ENCODE measurements at places on chromosomes 13 and 19.
A peak's percentile ranks its signal among the peaks of the same experiment; 100 is the strongest.

GRCh38 chr13:46726347-46726746 is 70.6 kb downstream of the ESD start:
- no peak for DNase-seq

DNA sequence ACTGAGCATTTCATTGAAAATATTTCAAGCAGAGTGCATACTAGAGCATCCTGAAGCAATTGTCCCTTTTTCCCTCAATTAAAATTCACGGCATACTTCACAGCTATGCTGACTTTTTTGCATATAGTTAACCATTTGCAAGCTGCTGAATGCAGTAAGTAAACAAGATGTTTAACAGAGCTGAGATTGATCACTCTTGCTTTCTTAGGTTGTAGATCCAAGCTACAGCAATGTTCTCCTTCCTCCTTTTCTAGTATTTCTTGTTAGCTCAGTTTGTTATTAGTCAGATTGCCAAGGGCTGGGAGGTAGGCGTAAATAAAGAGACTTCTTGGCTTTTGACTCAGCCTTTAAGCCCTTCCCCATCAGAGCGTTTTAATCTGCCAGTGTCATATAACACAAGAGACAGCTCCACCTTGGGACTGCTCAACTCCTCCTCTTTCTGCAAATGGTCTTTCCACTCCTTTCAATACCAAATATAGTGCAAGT is at the start of gene SLITRK6:
TSS of gene SLITRK6 (minus strand) at position 323 of the 486 bp plus-strand sequence. CDS start 2,911 bp downstream, outside the sequence.
- peak; percentile 84 for DNase-seq

DNA sequence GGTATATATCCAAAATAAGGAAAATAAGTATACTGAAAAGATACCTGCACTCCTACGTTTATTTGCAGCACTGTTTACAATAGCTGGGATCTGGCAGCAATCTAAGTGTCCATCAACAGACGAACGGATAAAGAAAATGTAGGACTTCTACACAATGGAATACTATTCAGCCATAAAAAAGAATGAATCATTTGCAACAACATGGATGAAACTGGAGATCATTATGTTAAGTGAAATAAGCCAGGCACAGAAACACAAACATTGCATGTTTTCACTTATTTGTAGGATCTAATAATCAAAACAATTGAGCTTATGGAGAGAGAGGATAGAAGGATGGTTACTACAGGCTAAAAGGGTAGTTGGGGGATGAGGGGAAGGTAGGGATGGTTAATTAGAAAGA is 494.0 kb downstream of the UQCRFS1 start:
- DNase-seq = no peak

GRCh38 chr13:78420814-78421213 is 182.5 kb downstream of the POU4F1 start:
- DNase-seq = no peak

DNA sequence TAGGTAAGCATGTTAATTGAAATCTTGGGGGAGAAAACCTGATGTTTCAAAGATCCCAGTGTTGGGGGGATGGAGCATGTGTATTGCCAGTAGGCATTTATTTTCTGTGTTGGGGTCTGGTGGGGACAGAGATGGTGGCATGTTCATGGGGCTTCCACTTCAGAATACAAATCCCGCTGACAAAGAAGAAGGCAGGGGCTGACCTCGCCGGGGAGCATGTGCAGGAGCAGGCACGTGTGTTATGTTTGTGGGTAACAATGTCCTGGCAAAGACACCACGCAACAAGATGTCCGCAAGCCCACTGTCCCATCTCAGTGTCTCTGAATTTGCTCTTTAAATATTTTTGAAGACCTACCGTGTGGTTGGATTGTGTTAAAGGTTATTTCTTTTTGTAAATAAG is 164.5 kb downstream of the TEX29 start:
- DNase-seq = no peak

DNA sequence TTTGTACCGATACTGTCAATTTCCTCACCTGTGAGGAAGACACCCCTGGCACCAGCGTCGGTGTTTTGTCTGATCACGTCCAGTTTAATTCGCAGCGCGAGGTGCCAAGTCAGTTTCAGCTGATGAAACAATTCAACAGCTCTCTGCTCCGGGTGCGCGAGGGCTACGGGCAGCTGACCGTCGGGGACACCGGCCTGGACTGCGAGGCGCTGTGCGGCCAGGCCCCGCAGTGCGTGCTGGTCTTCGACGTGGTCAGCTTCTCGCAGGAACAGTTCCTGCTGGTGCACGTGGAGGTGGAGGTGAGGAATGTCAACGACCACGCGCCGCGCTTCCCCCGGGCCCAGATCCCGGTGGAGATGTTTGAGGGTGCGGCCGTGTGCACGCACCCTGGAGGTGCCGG is 171.5 kb downstream of the OLFM4 start:
- DNase-seq = no peak

DNA sequence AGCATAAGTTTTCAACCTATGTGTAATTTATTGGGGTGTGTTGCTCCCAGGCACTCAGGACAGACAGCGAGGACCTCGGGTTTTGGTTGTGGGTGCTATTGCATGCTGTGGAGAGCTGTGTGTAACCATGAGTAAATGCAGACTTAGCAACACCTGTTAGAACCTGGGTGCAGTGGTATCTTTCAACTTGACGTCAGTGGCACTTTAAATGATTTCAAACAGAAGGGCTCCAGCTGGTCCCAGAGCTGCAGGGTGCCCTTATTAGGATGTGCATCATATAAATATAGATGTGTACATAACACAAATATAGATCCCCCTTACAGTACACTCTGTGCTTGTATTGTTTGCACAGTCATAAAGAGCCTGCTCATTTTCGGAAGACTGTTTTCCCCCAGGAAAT is 228.3 kb upstream of the IRS2 start:
- DNase-seq = peak; percentile 58

- DNase-seq = no peak
Observed at GRCh38 chr13:73341748-73342147, 282.9 kb downstream of the KLF5 start.

Measured in NCI-H2081 treated with DMSO at 0.1 percent for 48 hours (cell line).